ENCODE measurements at places on chromosomes 7 and 10.

DNA sequence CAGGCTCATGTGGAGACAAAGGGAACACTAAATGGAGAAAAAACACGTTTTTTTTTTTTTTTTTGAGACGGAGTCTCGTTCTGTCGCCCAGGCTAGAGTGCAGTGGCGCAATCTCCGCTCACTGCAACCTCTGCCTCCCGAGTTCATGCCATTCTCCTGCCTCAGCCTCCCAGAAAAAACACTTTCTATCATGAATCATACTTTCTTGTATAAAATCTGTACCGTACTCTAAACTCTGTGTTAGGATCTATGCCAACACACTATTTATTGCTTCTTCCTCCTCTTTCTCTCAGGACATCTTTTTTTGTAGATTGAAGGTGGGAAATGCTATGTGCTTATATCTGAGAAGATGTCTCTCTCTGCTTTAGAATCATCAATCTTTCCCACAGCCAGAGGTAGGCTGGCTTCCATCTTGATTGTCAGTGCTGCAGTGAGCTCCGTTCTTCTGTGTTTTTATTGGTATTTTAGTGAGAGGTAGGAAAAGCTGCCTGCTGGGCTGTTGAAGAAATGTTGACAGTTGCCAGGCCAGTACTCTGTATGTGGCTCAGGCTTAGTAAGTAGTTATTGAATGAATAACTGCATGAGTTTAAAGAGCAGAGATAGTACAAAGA is 101.1 kb downstream of the GPR85 start:
- DNase-seq = no peak

GRCh38 chr7:128203047-128203491 is 38.0 kb upstream of the LEP start:
- DNase-seq = no peak

DNA sequence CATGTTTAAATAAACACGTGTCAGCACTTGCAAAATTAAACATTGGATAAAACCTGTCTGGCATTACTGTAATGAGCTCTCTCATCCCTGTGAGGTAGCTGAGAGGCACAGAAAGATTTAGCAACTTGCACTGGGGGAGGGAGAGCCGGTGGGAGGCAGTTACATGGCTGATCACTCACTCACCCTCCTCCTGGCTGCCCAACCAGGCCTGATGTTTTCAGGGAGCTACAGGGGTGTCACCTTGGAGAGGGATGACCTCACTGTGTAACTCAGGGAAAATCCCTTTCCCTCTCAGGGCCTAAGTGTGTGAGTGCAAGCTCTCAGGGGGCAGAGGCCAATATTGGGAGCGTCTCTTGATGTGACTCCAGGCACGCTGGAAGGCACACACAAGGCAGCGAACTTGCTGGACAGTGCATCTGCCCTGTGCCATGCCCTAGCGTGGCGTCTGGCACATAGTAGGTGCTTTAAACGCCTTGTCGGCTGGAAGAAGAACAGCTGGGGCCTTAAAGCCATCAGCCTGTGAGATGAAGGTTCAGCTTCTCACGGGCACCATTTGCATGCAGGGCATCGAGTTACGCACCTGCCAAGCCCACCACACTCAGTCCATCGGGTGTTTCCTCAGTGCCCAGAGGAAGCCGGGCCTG is 51.1 kb downstream of the ELFN1 start:
- no peak for DNase-seq

DNA sequence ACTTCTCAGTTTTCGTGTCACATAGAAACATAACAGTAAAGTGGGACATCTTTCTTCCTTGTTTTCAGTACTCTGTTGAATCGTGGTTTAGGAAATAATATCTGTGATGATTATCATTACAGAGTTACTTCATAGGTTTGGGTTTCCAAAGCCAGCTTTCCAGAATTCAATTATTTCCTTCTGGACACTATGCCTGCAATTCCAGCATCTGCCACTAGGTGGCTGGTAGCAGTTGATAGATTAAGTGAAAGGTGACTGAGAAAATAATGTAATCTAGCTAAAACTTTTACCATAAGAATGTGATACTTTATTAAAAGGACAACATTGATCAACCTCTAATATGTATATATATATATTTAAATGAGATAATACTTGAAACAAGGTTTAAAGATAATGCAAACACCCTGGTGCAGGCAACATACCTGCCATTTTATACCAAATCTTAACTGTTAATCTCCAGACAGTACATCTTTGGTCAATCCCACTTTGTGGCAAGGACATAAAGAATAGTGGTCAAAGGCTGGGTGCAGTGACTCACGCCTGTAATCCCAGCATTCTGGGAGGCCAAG is 102.6 kb downstream of the SH3PXD2A start:
- no peak for DNase-seq

GRCh38 chr10:69856601-69857166 is 55.0 kb downstream of the COL13A1 start:
- no peak for DNase-seq

Measured in stimulated activated CD4-positive, alpha-beta T cell treated with anti-CD3 and anti-CD28 coated beads, Interleukin-15, amount 100 ng/mL, for 1 hour (primary cell).